ENCODE measurements at places on chromosomes 5 and 9.

DNA sequence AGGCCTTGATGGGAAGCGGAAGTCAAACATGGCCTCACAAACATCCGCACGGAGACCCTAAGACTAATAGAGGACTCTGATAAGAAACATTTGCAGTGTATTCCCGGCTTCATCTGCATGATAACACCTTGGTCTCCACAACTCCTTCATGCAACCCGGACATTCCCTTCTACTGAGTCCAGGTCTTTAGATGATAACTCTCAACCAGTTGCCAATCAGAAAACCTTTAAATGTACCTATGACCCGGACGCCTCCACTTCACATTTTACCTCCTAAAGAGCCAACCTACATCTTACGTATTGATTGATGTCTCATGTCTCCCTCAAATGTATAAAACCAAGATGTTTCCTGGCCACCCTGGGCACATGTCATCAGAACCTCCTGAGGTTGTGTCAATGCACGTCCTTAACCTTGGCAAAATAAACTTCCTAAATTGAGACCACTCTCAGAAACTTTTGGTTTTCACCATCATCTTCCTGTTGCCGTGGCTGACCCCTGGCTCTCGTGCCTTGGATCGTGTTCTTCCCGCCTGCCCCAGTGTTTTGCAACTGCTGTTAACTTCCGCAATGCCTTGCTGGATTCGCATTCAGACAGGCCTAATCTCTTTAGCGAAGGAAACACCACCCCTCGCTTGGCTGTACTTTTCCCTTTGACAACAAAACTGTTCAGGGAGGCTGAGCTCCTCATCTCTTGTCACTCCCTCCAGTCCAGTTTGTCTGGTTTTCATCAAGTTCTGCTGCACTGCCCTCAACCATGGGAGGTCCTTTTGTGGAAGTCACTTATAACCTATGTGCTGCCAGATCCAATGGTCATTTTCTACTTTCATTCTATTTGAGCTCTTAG is 1.1 kb upstream of the DAP start:
- DNase-seq = no peak

GRCh38 chr5:32814141-32814540 is 103.0 kb downstream of the NPR3 start:
- no peak for DNase-seq

GRCh38 chr5:91500758-91501157 is 117.6 kb upstream of the ARRDC3 start:
- no peak for DNase-seq

- DNase-seq = no peak
These were observed 87.4 kb upstream of the GNA14 start for GRCh38 chr9:77735494-77735893.

DNA sequence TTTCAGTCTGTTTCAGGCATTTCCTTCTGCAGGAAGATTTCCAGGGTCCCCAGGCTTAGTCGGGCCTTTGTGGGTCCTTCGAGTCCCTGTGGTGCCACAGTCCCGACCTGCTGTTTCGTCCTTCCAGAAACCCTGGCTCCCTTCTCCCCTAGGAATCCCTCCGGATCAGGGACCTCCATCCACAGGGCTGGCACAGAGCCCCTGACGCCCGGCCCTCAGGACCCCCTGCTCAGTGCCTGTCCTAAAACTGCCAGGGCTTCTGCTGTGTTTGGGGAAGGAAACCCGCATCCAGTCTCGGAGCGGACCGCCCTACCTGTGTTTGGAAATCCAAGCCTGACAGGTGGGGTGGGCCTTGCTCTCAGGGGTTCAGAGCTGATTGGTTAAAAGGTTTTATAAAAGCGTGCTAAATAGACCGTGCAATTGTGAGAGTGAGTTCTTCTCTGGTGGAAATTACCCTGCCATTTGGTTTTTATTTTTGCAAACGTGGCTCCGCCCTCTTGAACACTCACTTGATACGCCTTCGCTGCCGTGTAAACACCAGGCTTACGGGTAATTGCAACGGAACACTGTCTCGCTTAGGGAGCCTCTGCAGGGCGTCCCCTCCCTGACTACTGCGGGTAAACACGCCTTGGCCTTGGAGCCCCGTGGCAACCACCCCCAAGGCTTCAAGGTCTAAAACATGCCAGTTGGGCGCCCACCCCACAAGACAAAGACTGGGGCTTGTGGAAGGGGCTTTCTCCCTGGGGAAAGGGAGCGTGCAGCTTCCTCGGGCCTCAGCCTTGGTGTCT is 121.2 kb downstream of the PHF2 start:
- no peak for DNase-seq

- no peak for DNase-seq
These were observed 14.2 kb upstream of the NRARP start for GRCh38 chr9:137316012-137316981.

GRCh38 chr5:59346514-59346913 is 547.0 kb downstream of the PDE4D start:
- no peak for DNase-seq

GRCh38 chr9:127119320-127119709 is 3.1 kb downstream of the ANGPTL2 start:
- DNase-seq = no peak

DNA sequence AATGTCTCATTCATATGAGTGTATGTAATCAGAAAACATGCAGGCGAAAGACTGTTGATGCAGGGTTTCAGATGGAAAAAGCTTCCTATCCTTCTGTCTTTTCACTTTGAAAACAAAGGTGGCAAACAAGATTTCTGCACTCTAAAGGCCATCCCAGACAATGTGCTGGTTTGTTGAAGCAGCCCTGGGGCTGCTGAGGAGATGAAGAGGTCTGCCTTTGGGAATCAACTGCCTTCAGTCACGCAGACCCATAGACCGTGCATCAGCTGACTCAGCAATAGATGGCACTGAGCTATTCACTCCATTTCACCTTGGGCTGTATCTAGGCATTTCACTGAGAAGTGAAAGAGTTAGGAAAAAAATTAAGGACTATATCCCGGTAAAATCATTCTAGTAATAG is 60.5 kb upstream of the C5orf46 start:
- DNase-seq = no peak

GRCh38 chr5:77015938-77016569 is 14.2 kb upstream of the AGGF1 start:
- DNase-seq = no peak

- no peak for DNase-seq
These were observed 11.8 kb downstream of the BRD3 start for GRCh38 chr9:134055981-134056461.

DNA sequence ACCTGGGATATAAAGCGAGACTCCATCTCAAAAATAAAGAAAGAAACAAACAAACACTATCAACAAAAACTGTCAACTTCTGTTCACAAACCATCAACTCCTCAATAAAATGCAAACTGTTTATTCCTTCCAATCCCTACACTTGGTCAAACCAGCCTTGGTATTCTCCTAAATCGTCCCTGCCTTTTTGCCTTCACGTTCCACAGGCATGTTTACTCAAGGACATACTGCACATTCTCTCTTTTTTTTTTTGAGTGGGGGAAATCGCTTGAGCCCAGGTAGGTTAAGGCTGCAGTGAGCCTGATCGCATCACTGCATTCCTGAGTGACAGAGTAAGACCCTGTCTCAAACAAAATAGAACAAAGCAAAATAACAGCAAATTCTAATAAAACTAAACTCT is 13.0 kb downstream of the UBAP2 start:
- no peak for DNase-seq

- no peak for DNase-seq
These were observed 13.1 kb downstream of the HRH2 start for GRCh38 chr5:175671013-175671412.

- DNase-seq = no peak
These were observed 115.7 kb downstream of the SUSD1 start for GRCh38 chr9:112059145-112059965.

DNA sequence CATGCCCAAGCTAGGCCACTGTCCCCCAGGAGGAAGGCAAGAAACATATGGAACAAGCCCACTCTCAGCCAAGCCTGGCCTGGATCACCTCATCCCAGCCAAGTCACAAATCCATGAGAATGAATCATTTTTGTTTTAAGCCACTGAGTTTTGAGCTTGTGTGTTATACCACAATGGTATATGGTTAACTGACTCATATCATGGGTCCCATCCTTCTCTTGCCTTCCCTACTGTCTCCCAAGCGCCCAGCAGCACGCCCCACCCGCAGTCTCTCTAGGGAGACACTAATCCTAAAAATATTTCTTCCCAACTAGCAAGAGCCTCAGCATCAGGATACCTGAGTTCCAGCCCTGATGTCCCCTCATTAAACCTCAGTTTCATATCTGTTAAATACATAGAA is 248.1 kb downstream of the CDK5RAP2 start:
- no peak for DNase-seq

DNA sequence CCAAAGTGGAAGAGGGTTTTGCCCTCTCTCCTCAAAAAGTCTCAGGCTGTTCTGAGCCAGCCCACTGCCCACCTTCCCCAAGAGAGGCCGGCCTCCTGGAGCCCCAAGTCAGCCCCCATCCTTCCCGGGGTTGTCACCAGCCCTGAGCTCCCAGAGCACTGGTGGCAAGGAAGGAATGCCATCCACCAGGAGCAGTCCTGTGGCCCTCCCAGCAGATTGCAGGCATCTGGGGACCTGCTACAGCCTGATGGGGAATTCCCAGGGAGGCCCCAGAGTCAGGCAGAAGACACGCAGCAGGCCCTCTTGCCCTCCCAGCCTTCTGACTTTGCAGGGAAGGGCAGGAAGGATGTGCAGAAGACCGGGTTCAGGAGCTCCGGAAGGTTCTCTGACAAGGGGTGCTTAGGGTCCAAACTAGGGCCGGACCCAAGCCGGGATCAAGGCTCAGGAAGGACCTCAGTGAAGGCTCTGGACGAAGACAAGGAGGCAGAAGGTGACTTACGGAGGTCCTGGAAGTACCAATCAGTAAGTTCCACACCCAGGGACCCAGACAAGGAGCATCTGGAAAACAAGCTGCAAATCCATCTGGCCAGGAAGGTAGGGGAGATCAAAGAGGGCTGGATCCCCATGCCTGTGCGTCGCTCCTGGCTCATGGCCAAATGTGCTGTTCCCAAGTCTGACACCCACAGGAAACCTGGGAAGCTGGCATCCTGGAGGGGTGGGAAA is 3.7 kb downstream of the SPATA31E1 start:
- no peak for DNase-seq

GRCh38 chr5:96963267-96963666 is 27.4 kb downstream of the LNPEP start:
- no peak for DNase-seq

DNA sequence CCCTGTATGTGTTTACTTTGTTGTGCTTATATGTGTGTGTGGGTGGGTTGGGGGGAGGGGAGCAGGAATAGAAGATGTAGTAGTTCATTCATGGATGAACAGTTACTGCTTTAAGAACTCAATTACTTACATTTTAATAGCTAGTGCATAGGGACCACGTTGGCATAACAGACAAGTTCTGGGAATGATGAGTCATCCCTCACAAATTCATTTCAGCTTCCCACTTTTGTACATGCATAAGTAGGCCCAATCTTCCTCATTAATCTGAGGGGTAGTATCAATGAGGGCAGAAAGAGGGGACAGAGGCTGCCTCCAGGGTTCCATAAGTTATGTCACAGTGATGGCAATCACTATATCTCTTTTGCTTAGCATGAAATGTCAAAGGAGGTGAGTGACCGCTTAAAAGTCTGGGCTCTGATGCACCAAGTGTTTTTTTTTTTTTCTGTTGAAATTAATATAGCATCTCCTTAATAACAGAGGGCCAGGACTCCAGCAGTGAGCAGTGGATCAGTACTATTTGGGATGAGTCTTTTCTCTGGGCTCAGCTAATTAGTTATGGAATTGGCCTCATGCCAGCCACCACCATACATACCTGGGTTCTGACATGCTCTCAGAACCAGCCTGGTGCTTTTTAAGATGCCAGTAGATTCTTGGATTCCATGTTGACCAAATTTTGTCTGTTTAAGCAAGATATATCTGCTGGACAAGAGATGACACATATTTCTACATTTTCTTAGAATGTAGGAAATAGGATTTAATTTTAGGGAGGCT is 37.1 kb downstream of the PRDM6 start:
- DNase-seq = no peak

DNA sequence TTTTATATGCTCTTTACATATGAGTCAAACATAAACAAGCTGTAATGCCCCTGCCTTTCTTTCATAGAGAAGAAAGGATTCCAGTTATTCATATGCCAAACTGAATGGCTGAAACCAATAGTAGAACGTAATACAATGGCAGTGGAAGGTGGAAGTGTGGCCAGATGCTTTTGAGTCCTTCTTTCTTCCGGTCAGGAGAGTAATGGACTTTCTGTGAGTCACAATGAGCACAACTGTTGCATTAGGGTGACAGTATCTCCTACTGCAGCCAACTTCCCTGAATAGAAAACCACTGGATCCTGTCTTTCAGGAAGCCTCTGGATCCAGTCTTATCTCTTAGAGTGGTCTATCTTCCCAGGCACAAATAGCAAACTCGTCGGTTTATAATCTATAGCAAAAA is 855.2 kb downstream of the MAT2B start:
- DNase-seq = no peak
